Activated T-cell treated with anti-CD3 and anti-CD28 coated beads for 4 hours (primary cell): ENCODE measurements at places on chromosomes 4 and X.

GRCh38 chr4:140269369-140269768 is 104.1 kb upstream of the SCOC start:
- DNase-seq = no peak

DNA sequence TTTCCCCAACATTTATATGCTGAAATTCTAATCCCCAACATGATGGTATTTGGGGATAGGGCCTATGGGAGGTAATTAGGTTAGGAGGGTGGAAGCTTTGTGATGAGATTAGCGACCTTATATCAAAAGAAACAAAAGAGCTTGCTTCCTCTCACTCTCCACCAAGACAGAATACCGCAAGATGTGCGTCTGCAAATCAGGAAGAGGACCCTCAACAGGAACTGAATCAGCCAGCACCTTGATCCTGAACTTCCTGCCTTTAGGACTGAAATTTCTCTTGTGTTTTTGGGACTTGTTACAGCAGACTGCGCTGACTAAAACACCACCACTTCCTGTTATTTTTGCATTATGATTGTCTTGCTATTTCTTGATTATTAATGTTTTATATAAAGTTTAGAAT is 1889.4 kb downstream of the C4orf33 start:
- DNase-seq = no peak

DNA sequence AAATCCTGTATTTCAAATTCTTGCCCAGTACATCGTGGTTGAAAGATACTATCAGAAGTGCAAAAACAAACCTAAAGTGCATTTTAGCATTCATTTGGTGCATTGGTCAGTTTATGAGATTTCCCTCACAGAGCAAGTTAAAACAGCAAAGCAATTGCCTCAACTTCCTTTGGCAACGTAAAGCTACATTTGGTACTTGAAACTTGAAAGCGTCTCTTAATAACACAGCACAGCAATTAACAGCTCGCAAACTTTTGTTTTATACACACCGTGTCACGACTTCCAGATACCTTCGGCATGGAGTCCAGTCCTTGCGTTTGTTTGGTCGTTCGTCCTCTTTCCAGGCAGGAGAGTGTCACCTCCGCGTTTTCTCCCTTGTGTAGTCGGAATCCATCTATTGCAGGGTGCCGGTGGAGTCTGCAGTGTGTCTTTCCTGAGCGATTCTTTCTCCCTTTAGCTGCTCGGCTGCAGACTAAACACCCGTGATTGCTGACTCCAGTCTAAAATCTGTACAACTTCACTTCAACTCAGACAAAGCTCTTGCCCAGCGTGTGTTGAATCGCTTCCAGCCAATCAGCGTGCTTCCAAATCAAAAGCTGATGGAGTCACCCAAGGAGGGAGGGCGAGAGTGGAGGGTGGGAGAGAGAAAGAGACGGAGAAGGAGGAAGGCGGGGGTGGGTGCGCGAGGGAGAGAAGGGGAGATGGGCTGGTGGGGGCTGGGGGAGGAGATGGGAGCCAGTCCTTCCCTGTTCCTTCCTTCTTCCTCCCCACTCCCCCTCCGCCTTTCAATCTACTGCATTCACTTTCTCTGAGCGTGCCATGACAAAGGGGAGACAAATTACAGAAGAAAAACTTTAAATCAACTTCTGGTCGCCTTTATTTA is at the start of gene PCDH18:
Gene PCDH18 (minus strand): TSS at position 509 of the 883 bp plus-strand sequence. CDS start 406 bp downstream, at position 103.
- DNase-seq = no peak

DNA sequence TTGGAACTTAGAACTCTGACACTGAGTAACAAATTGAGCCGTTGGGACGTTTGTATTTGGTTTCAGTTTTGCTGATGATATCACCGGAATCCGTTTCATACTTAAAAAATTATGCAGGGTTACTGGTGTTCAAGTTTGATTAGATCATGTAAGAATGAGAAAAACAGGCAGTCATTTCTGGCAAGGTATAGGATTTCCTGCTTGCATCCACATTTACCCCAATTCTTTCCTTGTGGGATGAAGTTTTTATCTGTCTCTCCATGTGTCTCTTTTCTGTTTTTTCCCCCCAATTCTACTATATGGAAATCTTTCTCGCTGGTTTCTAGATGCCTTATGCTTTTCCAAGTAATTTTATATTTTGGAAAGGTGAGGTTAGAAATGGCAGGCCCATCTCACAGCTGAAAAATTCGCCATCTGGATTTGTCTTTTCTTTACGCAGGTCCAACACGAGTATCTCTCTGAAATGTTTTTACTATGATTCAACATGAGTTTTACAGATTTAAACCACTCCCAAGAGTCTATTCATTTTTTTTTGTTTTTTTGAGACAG is 197.9 kb downstream of the SHOX start:
- DNase-seq = no peak

DNA sequence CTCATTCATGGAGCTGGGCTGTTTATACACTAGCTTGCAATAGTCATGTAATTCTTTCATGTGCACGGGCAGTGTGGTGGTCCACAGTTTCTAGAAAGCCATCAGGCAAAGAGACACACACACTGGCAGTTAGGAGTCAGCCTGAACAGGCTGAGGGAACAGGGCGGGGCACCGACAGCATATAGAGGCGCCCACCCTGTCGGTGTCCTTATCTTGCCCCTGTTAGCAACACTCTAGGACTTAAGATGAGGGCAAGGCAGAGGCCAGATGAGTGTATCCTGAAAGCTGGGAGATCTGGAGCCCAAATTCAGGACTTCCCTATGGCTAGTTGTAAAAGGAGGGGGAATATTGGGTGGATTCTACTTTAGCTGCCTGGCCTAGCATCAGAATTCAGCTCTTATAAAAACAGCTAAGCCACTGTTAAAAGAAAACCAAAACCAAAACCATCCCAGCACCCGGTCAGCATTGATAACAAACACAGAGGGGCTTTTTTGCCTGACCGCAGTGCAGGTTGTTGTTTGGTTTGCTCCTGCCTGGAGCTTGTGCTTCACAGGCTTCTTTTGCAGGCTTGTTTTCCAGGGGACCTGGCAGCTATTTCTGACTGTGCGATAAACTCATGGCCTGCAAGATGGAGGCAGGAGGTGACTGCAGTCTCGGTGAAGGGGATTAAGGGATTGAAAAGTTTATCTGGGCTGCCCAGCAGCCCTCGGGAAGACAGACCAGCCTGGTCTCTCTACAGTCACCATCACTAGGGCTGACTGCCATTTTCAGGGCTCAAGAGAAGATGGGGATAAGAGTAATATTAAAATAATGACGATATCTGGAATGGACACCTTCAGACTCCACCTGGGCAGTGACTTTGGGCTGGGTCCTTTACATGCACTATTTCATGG is 638.9 kb downstream of the MID1IP1 start:
- DNase-seq = no peak

GRCh38 chr4:176769514-176769913 is 23.2 kb downstream of the VEGFC start:
- no peak for DNase-seq

DNA sequence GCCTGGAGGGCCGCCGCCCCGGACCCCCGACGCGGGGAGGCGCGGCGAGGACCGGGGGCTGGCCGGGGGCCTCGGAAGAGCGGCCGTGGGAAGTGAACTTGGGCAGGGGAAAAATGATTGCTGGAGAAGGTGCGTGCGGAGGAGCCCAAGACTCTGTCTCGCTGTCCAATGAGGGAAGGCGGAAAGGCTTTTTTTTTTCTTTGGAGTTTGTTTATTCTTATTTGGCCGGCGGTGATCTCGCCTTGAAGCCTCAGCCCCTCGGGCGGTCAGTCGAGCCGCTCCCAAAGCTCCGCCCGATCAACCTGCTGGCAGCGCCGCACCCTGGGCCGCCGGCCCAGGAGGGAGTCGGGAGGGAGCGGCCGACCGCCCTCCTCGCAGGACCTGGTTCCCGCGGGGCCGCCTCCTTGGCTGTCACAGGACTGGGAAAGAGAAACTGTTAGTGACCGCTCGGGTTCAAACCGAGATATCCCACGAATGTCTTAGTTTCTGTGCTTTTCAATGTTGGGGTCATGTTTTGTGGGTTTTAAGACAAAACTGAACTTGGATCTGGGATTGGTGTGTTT is 2.5 kb downstream of the CPEB2 start:
- DNase-seq = peak; percentile 12

GRCh38 chrX:23494741-23495140 is 160.1 kb downstream of the PTCHD1 start:
- DNase-seq = no peak

DNA sequence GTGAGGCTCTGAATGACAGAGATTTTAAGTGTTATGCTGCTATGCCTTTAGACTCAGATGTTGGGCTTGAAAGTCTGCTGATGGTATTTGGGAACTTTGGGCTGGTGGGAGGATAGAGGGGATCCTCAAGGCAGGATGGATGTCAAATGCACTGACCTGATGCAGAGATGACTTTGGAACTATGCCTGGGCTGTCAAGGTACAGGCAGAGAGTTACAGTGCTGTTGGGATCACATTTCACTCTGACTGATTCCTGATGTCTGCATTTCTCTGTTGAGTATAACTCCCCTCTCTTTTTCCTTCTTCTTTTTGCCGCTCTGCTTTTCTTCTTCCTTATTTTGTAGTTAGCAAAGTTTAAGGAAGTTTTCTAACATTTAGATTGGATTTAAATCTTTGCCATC is 271.8 kb upstream of the ARX start:
- DNase-seq = no peak

- no peak for DNase-seq
These were observed 426.6 kb downstream of the ARHGAP24 start for GRCh38 chr4:85901500-85901899.

DNA sequence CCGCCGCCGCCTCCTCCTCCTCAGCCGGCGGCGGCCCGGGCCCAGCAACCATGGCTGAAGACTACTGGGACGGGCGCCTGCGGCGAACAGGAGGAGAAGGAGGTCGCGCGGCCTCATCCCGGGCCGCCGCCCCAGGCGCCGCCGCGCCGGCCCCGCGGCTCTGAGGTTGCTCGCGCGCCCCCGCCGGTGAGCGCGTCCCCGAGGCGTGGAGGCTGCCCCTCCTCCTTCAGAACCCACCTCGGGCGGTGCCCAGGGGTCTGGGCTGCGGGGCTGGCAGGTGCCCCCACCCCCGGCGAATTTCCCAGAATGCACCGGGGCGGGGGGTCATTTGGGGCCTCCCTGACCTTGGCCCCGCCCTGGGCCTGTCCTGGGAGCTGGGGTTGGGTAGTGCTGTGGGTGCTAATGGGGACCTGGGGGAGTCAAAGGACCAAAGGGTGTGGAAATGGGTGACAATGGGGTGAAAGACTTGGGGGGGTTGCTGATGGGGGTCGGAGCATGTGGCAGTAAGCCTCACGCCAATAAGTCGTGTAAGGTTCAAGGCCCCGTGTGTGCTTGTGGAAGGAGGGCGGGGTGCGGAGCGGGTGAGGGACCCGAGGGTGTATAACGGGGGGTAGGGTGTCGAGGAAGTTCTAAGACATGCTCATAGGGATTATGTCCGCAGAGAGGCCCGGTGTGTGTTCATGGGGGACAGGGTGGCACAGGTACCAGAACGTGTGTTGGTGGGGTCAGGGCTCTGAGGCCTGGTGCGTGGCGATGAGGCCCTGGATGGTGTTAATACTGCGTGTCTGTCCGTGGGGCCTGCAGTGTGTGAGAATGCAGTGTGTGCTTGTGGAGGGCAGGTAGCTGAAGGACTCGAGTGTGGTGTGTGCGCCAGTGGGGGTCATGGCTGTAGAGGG is 687 bp downstream of the CDK16 start:
- peak; percentile 11 for DNase-seq

DNA sequence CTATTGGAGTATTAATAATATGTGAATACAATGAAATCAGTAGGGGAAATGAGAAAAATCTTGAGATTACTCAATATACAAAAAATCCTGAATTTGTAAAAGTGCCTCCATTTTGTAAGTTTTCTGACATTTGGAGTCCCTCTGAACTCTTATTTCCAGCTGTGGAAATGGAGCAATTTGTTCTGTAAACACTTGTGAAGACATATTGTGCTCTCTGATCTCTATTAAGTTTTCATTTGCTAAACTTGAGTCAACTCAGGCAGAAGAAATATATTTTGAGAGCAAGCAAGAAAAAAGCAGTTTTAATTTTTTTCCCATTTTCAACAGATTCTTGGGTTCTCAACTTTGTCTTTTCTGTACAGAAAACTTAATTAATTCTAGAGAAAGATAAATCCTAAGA is 51.4 kb upstream of the PCDH18 start:
- DNase-seq = no peak

DNA sequence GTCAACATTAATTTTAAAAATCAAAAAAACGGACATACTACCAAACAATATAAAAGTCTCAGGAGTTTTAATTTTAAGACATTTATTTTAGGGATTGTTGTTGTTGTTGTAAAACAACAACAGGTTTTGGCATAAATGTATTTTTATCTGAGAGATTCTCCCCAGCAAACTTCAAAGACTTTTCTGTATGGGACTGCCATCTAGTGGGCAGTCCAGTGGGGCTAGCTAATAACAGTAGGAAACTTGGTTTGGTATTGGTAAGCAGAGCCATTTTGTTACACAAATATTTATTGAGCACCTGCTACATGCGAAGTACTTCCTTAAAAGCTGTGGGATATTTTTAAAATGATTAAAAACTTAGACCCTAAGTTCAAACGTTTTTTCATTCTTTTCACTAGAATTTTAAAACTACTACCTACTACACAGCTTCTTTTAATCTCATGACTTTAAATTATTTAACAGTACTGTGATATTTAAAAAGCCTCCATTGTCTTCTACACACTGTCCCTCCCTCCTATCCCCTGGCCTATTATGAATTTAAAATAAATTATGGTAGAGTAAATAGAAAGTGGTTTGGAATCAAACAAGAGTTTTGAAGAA is 1028.4 kb upstream of the INTU start:
- DNase-seq = no peak

DNA sequence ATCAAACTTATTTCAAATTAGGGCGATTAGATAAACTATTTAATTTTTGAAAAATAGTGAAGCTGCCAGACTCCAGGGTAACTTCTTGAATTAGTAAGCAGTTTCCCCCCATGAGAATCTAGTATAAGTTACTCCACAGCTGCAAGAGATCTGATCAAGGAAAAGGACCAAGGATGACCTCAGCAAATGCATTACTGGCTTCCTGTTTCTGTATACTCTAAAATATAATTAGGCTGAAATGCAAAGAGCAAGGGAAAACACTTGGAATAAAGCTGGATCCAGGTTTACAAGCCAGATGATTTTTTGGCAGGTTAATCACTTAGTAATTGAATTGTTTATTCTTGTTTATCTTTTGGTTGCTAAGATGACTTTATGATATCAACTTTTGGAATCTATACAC is 13.4 kb upstream of the P2RY10 start:
- DNase-seq = no peak

DNA sequence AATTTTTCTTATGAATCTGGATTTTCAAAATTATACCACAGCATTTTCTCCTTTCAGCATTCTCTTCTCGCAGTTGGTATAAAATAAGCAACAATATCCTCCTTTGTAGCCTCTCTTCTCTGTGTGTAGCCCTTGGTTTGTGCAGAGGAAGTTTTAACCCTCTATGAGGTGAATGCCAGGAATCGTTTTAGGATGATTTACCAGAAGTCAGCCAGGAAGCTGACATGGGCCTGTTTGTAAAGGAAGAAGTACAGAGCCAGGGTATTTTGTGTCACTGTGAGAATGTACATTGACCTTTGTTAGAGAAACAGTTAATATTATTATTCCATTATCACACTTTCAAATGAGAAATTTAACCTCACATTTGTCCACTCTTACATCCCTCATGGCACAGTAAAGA is 88.9 kb upstream of the RPL34 start:
- DNase-seq = no peak

- DNase-seq = no peak
These were observed 23.1 kb downstream of the JADE3 start for GRCh38 chrX:46935295-46935694.

GRCh38 chrX:56563231-56564161 is at the start of gene UBQLN2:
Gene UBQLN2, plus strand, starts transcription at chrX:56563627. Its CDS starts 247 bp downstream, at chrX:56563874.
- peak; percentile 67 for DNase-seq

- DNase-seq = no peak
These were observed 482.6 kb upstream of the GALNT7 start for GRCh38 chr4:172686021-172686420.
